ENCODE measurements at places on chromosomes 5 and 9.
A peak's percentile ranks its signal among the peaks of the same experiment; 100 is the strongest.

- DNase-seq: no peak
Observed at GRCh38 chr9:81627481-81627880, 61.9 kb downstream of the TLE1 start.

DNA sequence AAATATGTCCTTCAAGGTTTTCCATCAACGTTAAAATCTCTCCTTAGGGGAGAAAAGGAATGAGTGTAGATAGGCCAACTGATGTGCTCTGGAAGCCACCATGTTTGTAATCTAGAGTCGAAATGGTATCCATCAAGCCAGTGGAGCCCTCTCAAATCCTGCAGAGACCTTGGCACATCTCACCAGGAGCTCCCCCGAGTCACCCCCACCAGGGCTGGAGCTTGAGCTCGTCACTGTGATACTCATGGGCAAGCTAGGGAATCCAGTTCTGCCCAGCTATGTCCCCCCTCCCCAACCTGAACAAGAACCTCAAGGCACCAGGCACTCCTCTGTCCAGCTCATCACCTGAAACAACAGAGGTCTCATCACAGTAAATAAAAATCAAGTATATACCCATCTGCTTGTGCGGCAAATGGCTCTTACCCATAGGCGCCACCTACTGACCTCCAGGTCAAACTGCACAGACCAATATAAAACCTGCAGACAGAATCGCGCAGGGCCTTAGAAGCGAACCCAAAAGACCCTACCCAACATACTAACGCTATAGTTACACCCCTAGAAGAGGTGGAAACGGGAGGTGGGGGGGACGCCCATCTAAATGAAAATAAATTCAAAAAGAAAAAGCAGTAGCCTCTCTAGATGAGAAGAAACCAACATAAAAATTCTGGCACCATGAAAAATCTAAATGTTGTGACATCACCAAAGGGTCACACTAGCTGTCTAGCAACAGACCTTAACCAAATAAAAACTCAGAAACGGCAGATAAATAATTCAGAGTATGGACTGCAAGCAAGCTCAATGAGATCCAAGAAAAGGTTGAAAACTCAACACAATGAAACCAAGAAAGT is 75.0 kb downstream of the TTC39B start:
- peak; percentile 24 for DNase-seq

- DNase-seq: peak; percentile 94
Observed at GRCh38 chr5:68225188-68225910, 9.8 kb downstream of the PIK3R1 start.

GRCh38 chr9:84592918-84593317 is 76.6 kb upstream of the NTRK2 start:
- DNase-seq: no peak

- no peak for DNase-seq
Observed at GRCh38 chr9:108351571-108351970, 504.2 kb downstream of the ACTL7B start.

GRCh38 chr5:173972925-173973615 is 15.9 kb upstream of the C5orf47 start:
- peak; percentile 76 for DNase-seq

DNA sequence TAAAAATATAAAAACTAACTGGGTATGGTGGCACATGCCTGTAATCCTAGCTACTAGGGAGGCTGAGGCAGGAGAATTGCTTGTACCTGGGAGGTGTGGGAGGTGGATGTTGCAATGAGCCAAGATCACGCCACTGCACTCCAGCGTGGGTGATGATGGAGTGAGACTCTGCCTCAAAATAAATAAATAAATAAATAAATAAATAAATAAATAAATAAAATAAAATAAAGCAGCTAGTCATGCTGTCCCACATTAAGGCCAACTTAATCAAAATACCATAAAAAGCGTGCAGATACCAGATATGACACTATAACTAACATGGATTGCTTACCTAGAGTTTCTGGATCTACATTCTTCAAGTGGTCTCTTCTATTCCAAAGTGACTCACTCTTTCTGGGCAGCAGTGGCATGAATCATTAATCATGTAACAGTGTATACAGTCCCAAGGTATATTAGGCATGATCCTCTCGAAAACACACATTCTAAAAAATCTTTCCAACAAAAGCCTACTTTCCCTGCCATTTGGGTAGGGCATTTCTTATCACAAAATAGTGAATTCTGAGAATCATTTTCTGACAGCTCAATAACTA is 187.1 kb downstream of the ELAVL2 start:
- peak; percentile 52 for DNase-seq

GRCh38 chr5:157335534-157336422 is 69.9 kb downstream of the CYFIP2 start:
- DNase-seq: peak; percentile 44

- peak; percentile 55 for DNase-seq
Observed at GRCh38 chr5:79069488-79070349, at the start of the genes BHMT2 and DMGDH. Gene BHMT2, plus strand, starts transcription at chr5:79069767. Its CDS starts 16 bp downstream, at chr5:79069783. Gene DMGDH, minus strand, starts transcription at chr5:79069674. Its CDS starts 54 bp downstream, at chr5:79069620.

GRCh38 chr9:82781921-82782392 is 281.0 kb downstream of the RASEF start:
- no peak for DNase-seq

GRCh38 chr9:122254761-122255160 is 9.9 kb downstream of the RBM18 start:
- no peak for DNase-seq

DNA sequence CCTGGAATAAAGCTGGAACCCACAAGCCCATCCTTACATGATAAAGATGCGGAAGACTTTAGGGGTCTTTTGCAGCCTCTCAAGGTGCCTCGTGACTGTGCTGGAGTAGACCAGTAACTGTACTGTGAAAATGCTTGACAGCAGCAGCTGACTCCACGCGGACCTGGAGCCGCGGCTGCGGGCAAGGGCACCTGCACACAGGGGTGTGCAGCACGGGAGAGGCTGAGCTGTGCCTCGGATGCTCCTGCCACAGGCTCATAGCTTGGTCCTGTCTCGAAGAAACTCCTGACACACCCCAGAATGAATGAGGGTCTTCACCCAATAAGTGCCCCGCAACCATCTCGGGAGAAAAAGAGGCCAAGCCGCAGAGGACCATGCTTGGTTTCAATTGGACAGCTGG is 40.3 kb upstream of the CEP72 start:
- DNase-seq: no peak

GRCh38 chr9:69139596-69139995 is 34.5 kb upstream of the TJP2 start:
- DNase-seq: no peak

GRCh38 chr5:173835131-173835530 is 53.0 kb upstream of the CPEB4 start:
- DNase-seq: no peak

GRCh38 chr5:68217047-68217355 is 1.4 kb downstream of the PIK3R1 start:
- no peak for DNase-seq

GRCh38 chr5:5613261-5613990 is 190.9 kb downstream of the ICE1 start:
- no peak for DNase-seq

GRCh38 chr9:132074736-132075135 is 4.9 kb downstream of the MED27 start:
- peak; percentile 57 for DNase-seq

DNA sequence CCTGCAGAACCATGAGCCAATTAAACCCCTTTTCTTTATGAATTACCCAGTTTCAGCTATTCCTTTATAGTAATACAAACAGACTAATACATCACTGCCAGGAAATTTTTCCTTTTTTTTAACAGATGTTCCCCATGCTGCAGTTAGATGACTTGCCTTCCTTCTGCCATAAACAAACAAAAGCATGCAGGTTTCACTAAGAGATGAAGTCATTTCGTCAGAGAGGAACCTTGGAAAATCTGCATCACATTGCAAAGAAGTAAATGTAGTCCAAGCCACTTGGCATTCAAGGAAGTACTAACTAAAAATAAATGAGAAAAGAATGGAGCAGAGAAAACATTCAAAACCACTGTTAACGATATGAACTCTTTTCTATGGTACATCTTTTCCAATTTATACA is 194.1 kb upstream of the EFNA5 start:
- peak; percentile 26 for DNase-seq

- peak; percentile 65 for DNase-seq
Observed at GRCh38 chr5:123496892-123497291, 15.1 kb upstream of the CSNK1G3 start.

GRCh38 chr9:137564817-137565411 is 13.2 kb downstream of the MRPL41 start:
- DNase-seq: no peak

DNA sequence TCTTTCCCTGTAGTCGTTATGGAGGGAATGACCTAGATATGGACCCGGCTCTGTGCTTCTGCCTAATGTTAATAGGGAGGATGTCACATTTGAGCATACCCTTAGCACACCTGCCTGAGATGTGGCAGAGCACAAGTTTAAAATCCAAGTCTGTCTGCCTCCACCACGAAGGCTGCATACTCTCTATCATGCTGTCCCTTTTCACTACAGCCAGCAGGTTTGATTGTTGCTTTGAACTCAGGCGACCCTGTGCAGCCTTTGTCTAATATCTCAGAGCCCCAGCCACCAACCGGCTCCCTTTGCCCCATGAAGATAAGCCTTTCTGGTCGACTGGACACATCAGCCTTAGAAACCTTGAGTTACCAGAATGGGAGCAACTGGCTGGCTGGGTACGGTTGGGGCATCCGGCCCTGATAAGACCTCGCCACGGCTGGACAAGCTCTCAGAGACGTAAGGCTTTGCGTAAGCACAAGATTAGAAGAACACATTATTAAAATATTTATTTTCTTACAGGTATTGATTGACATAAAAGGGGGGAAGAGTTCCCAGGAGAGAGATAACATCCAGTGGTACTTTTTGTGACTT is 222.0 kb upstream of the TRIM32 start:
- no peak for DNase-seq

DNA sequence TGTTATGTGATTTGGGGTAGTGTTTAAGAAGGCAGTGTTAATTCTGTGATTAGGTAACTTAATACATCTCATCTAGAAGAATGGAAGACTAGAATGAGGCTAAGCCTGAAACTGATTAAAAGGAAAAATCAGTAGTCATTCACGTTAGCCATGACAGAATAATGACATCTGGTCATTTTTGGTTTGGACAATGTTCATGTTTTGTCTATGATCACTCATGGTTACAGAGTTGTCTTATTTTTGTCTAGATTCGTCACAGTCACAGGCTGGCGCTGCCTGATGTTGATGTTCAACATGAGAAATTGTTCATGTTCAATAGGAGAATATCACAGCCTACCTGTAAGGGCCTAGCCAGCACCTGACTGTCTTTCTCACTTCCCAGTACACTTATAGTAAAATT is 9.5 kb upstream of the DOCK2 start:
- no peak for DNase-seq

DNA sequence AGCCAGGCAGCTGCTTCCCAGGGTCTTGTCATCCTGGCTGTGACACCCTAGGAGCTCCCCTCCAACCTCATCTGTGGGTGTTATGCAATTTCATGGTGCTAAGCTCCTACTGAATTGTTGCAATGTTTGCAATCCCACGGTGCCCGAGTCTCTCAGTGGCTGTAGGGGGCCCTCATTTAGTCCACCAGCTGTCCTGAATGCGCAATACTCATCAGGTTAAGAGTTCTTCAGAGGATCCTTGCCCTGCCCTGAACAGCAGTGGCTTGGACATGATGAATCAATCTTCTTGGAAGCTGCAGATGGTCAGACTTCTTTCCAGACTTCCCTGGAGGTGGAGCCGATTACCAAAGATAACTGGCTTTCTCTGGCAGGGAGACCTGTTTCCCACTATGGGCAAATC is 584.1 kb downstream of the CCDC171 start:
- DNase-seq: peak; percentile 74

GRCh38 chr9:15317836-15318235 is 10.8 kb upstream of the TTC39B start:
- DNase-seq: peak; percentile 57

DNA sequence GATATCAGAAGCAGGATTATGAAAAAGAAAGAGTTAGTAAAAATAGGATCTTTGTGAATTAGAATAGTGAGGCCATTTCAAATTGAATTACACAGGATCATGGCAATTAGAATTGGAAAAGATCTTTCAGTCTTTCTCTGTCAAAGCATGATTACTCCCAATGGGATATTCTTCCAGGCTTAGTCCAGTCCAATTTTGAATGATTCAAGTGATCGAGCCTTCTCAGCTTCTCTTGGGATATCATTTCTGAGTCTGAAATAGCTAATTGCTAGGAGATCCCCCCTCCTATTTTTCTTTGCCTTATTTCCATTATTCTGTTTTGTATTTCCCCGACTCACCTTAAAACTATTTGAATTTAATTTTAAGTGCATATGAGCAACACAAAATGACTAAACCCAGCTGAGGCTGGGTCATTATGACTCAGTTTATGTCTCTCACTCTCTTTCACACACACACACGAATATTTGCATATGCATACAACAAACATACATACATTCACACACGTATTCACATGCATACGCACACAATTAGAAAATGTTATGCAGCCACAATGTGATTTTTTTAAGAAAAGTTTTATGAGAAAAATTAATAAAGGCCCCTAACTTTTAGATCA is 34.8 kb upstream of the EFNA5 start:
- peak; percentile 75 for DNase-seq

- peak; percentile 59 for DNase-seq
Observed at GRCh38 chr9:86807367-86807976, 139.8 kb downstream of the GAS1 start.

- peak; percentile 25 for DNase-seq
Observed at GRCh38 chr5:39775797-39776365, 351.1 kb upstream of the DAB2 start.

DNA sequence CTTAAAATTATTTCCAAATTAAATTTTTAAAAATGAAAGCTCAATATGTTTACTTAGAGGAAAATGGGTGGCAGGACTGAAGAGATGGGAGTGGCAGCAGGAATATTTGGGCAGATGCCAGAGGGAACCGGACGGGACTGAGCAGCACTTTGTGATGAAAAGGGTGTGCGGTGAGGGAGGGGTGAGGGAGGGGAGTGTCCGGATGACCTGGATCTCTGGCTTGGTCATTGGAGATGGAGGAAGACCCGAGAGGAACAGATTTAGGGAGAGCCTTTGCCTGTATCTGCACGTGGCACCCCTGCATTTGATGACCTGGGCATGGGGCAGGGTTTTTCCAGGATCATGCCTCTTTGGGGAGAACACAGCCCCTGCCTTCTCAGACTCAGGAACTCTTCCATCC is 201.1 kb upstream of the MVB12B start:
- DNase-seq: no peak

DNA sequence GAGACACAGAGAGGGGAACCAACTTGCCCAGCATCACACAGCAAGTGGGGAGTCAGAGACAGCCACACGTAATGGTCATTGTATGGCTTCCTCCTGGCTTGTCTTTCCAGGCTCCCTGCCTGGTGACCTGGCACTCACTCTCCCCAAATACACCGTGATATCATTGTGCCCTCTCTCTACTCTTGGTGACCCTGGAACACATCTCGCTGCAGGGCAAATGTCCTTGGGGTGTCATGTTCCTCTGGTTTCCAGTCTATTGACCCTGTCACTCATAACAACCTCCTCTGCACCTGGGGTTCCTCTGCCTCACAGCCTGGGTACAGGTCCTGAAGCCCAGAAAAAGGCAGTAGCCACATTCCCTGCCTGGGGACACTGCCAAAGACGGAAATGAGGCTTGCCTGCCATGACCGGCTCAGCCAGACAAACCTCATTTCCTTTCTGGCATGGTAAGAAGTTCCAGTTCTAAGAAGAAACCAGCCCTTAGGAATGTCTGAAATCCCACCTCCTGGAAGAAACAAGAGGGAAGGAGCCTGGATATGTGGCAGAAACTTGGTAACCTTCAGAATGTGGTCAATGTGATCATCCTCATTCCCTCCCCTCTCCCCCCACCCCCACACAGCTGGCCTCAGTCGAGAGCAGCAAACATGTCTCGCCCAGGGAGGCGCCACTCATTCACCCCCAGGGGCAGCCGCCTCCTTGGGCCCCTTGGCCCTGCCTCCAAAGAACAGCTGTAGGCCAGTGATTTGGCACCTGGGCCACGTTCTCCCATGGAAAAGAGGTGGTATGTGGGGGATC is 30.6 kb upstream of the SMU1 start:
- DNase-seq: peak; percentile 97
